Fibroblast of skin of abdomen (primary cell): ENCODE measurements at places on chromosomes 6 and 20.

GRCh38 chr20:5150226-5151076 lies 23.6 kb downstream of the CDS2 start:
- peak; percentile 9 for DNase-seq

GRCh38 chr6:123677897-123678296 lies 41.1 kb upstream of the TRDN start:
- DNase-seq = no peak

DNA sequence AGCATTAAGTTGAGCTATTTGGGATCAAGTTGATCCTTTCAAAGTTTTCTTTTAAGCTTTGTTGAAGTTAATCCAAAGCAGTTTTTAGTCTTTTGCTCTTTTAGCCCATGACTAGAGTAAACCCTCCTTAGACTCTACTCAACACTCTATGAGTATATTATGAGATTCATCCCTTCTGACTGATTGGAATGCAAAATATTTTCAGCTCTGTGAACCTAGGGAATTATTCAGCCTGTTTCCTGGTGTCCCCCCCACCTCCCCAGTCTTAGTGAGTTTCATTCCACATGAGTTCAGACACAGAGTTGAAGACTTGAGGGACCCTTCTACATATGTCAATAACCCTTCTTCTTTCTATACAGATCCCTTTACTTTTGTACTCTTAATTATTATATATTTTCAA lies 413.7 kb downstream of the RFPL4B start:
- DNase-seq = peak; percentile 41

DNA sequence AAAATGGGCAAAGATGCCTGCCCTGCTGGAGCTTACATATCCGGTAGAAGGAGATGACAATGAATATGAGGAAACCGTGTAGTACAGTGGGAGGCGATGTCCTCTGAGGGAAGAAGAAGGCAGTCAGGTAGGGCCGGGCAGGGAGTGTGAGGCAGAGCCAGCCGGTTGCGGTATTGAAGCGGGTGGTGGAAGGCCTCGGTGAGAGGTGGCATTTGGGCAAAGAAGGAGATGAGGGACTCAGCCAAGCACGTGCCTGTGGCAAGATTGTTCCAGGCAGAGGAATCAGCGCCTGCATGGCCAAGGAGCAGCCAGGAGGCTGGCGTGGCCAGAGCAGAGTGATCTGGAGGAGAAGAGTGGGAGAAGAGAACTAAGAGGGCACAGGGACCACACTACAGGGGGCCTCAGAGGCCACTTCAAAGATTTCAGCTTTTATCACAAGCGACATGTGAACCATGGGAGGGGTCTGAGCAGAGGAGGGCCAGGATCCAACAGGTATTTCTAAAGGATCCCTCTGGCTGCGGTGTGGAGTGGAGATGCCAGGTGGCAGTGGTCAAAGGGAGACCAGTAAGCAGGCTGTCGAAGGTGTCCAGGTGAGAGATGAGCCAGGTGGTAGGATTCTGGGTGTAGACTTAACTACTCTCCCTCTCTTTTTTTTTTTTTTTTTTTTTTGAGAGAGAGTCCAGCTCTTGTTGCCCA lies 13.8 kb downstream of the MDFI start:
- DNase-seq = no peak
